Muscle of back (tissue), 13 donors: ENCODE measurements at places on chromosomes 4 and X. TPM values are rescaled to one million over a fixed set of nuclear protein-coding genes. Genes with fewer than 3 reads are reported as not detected.
A peak's percentile ranks its signal among the peaks of the same experiment; 100 is the strongest.

DNA sequence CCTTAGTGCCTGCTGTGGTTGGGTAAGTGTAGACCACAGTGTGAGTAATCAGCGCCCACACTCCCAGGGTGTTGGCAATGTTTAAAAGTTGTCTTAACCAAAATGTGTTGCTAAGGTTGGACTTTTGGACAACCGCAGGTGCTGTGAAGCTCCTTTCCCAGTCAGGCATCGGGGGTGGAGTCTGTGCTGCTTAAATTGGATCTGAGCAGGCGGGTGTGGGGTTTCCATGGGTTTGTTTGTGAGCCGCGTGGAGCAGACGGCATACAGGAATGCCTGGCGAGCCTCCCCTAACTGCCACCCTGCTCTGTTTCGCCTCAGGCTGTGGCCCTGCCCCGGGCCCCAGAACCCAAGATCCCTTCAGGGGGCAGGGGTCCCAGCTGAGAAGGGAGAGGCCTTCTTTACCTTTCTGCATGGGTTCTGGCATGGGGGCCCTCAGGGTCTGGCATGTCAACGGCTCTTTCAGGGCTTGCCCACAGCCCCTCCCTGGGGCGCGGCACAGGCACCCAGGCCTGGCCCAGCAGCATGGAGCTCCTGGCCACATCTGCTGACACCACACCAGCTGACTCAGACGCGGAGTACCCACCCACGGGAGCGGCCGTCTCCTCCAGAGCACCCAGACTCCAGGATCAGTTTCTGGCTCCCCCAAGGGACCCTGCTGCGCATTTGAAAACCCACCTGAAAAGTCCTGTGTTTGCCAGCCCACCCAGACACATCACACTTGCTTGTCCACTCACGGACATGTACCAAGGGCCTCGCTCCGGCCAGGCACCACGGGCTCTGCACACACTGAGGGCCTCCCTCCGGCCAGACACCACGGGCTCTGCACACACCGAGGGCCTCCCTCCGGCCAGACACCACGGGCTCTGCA lies 5.1 kb upstream of the SPON2 start:
- DNase-seq, result no peak

GRCh38 chr4:35942092-35942491 lies 302.2 kb downstream of the ARAP2 start:
- DNase-seq, result no peak

GRCh38 chr4:77015390-77015789 lies 60.4 kb downstream of the CCNI start:
- no peak for DNase-seq

DNA sequence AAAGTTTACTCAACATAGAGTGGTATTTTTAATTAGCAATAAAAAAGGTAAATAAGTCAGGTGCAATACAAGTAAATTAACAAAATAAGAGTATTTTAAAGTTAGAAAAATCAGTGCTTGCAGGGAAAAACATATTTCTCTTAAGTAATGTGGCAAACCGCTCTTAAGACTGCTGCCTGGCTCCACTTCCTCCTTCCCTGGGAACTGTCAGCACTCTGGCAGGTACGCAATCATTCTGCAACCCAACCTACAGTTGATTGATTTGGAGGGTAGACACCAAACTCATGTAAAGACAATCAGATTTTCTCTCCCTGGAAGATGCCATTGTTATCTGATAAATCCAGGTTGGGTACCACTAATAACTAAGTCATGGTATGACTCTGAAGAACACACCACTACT lies 63.9 kb downstream of the PPP3CA start:
- no peak for DNase-seq

GRCh38 chr4:1683736-1684505 lies at the start of gene FAM53A:
TSS of gene FAM53A (minus strand) at chr4:1684313. CDS start at chr4:1668741, 15,572 bp downstream.
- DNase-seq, result peak; percentile 88

GRCh38 chr4:1058198-1058996 lies 47.0 kb downstream of the FGFRL1 start:
- no peak for DNase-seq

DNA sequence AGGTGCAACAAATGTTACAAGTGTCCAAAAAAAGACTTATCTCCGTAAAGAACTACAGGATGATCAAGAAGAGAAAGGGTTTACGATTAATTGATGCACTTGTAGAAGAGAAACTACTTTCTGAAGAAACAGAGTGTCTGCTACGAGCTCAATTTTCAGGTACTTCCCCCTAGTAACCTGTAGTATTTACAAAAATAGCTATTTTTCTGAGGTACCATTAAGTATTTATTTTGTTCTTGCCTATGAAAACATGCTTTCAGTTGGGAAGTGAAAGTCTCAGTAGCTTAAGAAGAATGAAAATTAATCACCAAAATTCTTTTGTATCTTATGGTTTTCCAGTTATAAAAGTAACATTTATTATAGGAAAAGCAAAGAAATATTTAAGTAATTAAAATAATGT lies 5.9 kb downstream of the THAP9 start:
- no peak for DNase-seq

DNA sequence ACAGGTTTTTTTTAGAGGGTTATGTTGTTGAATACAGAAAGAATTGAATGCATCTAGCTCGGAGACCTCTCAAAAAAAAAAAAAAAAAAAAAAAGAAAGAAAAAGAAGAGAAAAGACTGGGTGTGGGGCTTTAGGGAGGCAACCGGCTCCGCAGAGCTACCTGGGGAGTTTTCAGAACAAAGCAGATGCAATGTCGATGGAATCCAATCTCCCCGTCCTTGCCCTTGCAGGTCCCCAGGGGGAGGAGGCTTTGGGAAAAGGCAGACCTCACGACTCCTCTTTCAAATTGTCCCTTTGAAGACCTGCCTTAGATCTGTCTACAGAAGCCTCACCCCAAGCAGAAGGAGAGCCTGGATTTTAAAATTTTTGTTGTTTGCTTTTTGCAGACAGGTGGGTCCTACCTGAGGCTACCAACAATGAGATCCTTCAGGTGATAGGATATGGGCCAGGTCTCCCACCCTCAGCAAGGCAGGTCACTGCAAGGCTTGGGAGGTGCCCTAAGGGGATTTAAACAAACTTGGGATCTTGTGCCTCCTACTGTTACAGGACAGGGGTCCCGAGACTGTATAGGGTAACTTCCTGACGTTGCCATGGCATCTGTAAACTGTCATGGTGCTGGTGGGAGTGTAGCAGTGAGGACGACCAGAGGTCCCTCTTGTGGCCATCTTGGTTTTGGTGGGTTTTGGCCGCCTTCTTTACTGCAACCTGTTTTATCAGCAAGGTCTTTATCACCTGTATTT lies 75.2 kb upstream of the PRKX start:
- no peak for DNase-seq

- DNase-seq, result no peak
Measured at GRCh38 chrX:135973025-135973547, 702 bp downstream of the MMGT1 start.

DNA sequence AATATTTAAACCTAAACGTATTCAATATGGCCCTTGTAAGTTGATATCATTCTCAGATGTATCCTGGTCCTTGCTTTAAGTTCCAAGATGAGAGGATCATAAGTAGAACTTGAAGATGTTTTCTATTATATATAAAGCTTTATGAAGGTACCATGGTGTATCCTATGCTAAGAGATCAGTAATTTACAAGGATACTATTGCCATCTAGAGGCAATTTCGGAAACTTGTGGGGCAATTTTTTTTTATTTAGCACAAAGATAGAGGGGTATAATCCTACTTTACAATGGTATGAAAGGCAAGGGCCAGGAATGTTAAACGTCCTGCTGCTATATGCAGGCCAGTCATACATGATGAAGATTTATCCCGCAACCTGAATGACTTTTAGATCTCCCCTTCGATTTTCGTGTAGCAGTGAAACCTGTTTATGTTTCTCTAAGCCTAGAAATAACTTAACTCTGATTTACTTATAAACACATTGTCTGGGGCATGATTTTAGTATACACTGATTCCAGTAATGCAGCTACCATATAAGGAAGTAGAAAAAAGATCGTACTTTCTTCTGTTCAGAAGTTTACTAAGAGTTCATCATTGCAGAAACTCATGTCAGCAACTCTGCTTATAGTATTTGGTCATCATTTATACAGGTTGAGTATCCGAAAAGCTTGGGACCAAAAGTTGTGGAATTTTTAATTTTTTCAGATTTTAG lies 2.6 kb downstream of the SLC25A31 start:
- DNase-seq, result peak; percentile 28

GRCh38 chrX:3159995-3160720 lies 118.9 kb downstream of the ARSF start:
- peak; percentile 16 for DNase-seq

DNA sequence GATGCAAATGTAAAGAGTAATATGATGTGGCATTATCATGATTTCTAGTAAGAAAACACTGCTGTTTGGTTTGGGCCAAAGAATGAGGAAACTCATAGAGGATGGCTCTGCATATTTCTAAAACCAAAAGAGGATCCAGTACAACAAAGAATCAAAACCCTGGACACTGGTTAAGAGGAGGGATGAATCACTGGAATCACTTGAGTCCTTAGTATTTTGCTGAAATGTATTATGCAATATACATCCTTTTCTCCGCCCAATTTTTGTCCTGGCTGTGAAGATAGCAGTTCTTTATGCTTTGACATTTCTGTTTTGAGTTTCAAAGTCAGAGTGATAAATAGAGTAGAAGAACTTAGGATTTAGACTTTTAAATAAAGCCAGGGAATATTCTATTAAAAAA lies 345.9 kb downstream of the PACRGL start:
- no peak for DNase-seq

GRCh38 chrX:154809939-154810665 lies 4.8 kb upstream of the MPP1 start:
- DNase-seq, result no peak

GRCh38 chr4:24024157-24024556 lies 134.3 kb upstream of the PPARGC1A start:
- DNase-seq, result peak; percentile 17

GRCh38 chr4:93263166-93263565 lies 565.4 kb upstream of the ATOH1 start:
- no peak for DNase-seq

- no peak for DNase-seq
Measured at GRCh38 chrX:2715066-2715600, 24.0 kb downstream of the CD99 start.

- DNase-seq, result no peak
Measured at GRCh38 chr4:7017446-7018048, 25.6 kb upstream of the TADA2B start.

DNA sequence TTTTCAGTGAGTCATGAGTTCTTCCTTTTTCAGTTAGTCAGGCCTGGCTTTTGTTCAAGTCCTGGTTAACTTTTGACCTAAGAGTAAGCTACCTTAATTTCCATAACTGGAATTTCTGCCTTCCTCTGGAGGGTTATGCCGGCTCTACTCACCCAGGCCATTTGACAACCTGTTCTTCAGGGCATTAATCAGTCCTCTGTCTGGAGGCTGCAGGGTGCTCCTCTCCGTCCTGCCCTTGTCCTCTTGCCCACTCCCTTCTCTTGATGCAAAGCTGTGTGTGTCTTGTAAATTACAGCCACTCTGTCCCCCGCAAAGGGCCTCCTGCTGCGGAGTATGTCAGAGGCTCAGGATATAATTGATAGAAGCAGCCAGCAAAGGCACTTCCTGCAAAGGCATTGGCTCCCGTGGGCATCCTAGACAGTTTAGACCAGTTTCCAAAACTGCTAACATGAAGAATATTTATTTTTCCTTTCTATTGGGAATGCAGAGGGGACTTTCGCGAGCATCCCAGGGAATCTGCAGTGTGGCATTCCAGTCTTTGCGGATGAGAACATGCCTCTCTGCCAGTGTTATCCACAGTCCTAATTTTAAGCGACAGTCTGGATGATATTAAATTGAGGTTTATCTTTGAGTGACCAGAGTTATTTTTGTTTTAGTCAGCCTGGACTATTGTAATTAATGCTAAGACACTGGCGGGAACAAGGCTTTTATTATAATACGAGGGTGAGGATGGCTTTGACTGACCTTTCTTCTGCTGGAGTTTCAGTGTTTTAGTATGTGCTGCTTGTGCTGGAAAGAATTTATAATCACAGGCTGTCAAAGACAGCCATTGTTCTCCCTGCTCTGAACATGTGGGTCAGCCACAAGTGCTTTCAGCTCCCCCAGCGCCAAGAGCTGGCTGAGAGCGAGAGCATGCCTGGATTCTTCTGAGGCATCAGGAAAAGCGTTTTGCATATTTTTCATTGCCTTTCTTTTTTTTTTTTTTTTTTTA lies 74.2 kb downstream of the LIMCH1 start:
- peak; percentile 81 for DNase-seq

DNA sequence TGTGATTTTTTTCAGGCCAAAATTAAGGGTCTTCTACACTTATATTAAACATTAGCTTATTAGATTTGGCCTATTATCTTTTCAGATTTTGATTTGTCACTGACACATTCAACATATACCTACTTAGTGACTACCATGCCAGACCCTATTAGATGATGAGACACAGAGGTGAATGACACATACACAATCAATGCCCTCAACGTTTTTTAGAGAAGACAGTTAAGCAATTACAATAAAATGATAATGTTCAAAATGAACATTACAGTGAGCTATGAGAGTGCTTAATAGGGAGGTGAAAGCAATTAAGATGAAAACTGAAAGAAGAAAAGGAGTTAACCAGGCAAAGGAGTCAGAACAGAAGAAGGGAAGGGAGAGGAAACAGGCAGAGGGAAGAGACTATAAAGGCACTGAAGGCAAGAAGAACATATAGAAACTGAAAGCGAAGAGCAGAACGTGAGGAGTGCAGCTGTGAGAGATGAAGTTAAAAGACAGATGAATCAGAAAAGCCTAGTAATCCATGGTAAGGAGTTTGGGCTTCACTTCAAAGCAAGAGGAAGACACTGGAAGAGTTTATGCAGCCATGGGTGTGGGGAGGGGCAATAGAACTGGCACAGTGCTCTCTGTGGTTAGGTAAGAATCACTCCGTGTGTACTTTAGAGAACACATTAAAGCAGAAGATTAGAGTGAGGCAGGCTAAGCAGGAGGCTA lies 119.0 kb downstream of the REELD1 start:
- peak; percentile 46 for DNase-seq

DNA sequence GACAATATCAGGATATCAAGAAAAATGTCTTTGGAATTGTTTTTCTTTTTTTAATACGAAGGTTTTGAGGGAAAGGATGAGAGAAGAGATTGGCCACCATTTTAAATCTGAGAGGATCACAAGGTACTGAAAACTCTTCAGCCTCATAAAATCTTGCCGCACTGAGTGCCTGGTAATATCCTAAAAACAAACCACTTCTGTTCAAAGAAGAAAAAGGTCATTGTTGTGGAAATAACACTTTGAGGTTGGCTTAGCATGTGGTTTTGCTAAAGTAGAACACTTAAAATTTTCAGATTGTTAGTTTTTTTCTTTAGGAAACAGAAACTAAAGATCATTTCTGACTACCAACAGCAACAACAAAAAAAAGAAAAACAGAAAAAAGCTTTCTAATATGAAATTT lies 1.0 kb upstream of the CLDN22 start:
- DNase-seq, result no peak

GRCh38 chr4:187070740-187071139 lies 347.1 kb upstream of the FAT1 start:
- no peak for DNase-seq

GRCh38 chr4:79207281-79207680 lies 118.6 kb downstream of the NAA11 start:
- DNase-seq, result no peak

The ETDB gene
- not detected for polyA plus RNA-seq

The NUP62CL gene
- polyA plus RNA-seq, result 0.81 TPM

The HTN1 gene
- polyA plus RNA-seq, result not detected

The LINC00632 gene
- 11.8 TPM for polyA plus RNA-seq

The SLITRK4 gene
- polyA plus RNA-seq, result 5.0 TPM

The PNMA5 gene
- polyA plus RNA-seq, result 0.08 TPM

The USP17L25 gene
- not detected for polyA plus RNA-seq

The XPNPEP2 gene
- 4.6 TPM for polyA plus RNA-seq

The PAK3 gene
- polyA plus RNA-seq, result 11.7 TPM
